ENCODE measurements at places on chromosomes 3 and 15. TPM values are rescaled to one million over a fixed set of nuclear protein-coding genes. Genes with fewer than 3 reads are reported as not detected.
A peak's percentile ranks its signal among the peaks of the same experiment; 100 is the strongest.

- no peak for DNase-seq
- H3K4me3 ChIP-seq: no peak overlapping the region
- H3K27me3 ChIP-seq: peaks cover 14% of the 10 kb centered on the region
- H3K27ac ChIP-seq: no peak overlapping the region
Measured at GRCh38 chr15:70768257-70768883, 5.0 kb upstream of the UACA start.

- H3K4me3 ChIP-seq: no peak overlapping the region
- no peak for DNase-seq
Measured at GRCh38 chr3:40800343-40800742, 275.6 kb downstream of the ZNF621 start.

GRCh38 chr3:112675349-112675748, 34.4 kb upstream of the CCDC80 start:
- no peak overlapping the region for H3K4me3 ChIP-seq
- no peaks in the 10 kb centered on the region for H3K27me3 ChIP-seq
- peaks cover 11% of the 10 kb centered on the region for H3K4me1 ChIP-seq
- DNase-seq: no peak

GRCh38 chr3:146550743-146551510, 6.5 kb upstream of the PLSCR1 start:
- H3K36me3 ChIP-seq: no peaks in the 10 kb centered on the region
- DNase-seq: no peak
- H3K27ac ChIP-seq: no peak overlapping the region

GRCh38 chr3:15348246-15348645, 15.9 kb upstream of the SH3BP5 start:
- no peak for DNase-seq
- peak overlapping the region; percentile 96 for H3K27ac ChIP-seq
- H3K27me3 ChIP-seq: no peaks in the 10 kb centered on the region
- peaks cover 22% of the 10 kb centered on the region for H3K4me1 ChIP-seq
- peak overlapping the region; percentile 63 for H3K4me3 ChIP-seq
- peaks cover 2% of the 10 kb centered on the region for H3K36me3 ChIP-seq

GRCh38 chr3:99953596-99953995, 135.9 kb downstream of the CMSS1 start:
- H3K27me3 ChIP-seq: no peaks in the 10 kb centered on the region
- peaks cover 14% of the 10 kb centered on the region for H3K4me1 ChIP-seq
- H3K27ac ChIP-seq: peak overlapping the region; percentile 21
- DNase-seq: no peak

Gene MST1R
- total RNA-seq: 0.75 TPM

DNA sequence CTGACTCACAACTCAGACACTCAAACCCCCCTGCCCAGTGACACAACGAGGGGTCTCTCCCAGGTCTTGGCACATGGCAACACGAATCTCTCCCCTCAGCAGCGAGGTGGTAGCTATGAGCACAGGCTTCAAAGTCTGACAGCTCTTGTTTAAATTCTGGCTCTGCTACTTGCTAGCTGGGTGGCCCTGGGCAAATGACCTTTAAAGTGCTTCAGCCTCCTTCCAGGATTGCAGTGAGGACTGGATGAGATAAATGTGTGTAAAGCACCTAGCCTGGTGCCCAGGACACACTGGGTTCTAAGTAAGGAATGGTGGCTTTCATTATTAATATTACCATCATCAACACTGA, 23.2 kb upstream of the ANPEP start:
- H3K36me3 ChIP-seq: peaks cover 22% of the 10 kb centered on the region
- H3K4me3 ChIP-seq: no peak overlapping the region
- no peak for DNase-seq
- H3K4me1 ChIP-seq: peaks cover 14% of the 10 kb centered on the region
- H3K27ac ChIP-seq: no peak overlapping the region

GRCh38 chr15:64747578-64747977, 27.8 kb downstream of the RBPMS2 start:
- no peaks in the 10 kb centered on the region for H3K4me1 ChIP-seq
- DNase-seq: no peak
- no peak overlapping the region for H3K27ac ChIP-seq
- no peak overlapping the region for H3K4me3 ChIP-seq
